ENCODE measurements at places on chromosomes 7 and 10. TPM values are rescaled to one million over a fixed set of nuclear protein-coding genes. Genes with fewer than 3 reads are reported as not detected.

The CLDN15 gene
- 7.2 TPM for total RNA-seq

DNA sequence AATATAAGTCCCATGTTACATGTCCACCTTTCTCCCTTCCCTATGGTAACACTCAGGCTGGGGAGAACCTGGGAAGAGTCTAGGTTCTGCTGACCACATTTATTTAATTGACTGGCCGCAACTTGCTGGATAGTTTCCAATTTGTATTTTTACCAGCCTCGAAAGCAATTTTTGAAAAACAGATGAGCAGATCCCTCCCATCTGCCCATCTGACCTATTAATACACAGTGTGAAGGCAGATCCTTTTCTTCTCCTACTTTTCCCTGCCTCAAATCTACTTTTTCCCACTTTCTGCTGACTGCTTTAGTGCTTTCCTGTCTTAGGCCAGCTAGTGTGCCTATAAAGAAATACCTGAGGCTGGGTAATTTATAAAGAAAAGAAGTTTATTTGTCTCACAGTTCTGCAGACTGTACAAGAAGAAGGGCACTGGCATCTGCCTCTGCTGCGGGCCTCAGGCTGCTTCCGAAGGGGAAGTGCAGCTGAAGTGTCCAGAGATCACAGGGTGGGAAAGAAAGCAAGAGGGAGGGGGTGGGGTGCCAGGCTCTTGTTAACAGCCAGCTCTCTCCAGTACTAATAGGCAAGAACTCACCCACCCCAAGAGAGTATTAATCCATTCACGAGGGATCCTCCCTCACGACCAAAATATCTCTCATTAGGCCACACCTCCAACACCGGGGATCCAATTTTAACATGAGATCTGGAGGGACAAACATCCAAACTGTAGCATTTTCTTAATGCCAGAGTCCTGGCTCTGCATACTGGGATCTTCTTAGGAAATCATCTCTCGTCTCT lies 336.0 kb upstream of the IGFBP3 start:
- no peaks in the 10 kb centered on the region for H3K27me3 ChIP-seq
- H3K4me1 ChIP-seq, result peaks cover 6% of the 10 kb centered on the region
- no peaks in the 10 kb centered on the region for H3K36me3 ChIP-seq
- H3K27ac ChIP-seq, result no peak overlapping the region
- DNase-seq, result no peak

The CHAT gene
- total RNA-seq, result not detected

DNA sequence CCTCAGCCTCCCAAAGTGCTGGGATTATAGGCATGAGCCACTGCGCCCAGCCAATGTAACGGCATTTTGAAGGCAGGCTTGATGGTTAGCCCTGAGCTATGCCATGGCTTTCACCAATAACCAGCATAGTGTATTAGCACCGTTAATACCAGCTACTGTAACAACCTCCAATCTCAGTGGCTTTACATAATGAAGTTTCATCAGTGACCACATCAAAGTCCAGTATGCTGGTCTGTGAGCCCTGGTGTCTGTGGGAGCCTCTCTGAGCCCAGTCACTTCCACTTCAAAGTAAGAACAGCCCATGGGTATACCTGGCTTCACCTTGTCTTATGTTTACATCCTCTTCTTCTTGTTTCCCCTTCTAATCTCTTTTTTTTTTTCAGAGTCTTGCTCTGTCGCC lies 11.6 kb upstream of the ZDHHC4 start:
- no peak overlapping the region for H3K27ac ChIP-seq
- H3K4me1 ChIP-seq, result no peaks in the 10 kb centered on the region
- DNase-seq, result no peak

- no peaks in the 10 kb centered on the region for H3K4me1 ChIP-seq
- no peaks in the 10 kb centered on the region for H3K36me3 ChIP-seq
- DNase-seq, result no peak
- H3K27ac ChIP-seq, result no peak overlapping the region
- no peaks in the 10 kb centered on the region for H3K27me3 ChIP-seq
Observed at GRCh38 chr10:97270523-97271154, 21.8 kb downstream of the ARHGAP19 start.

The IFIT3 gene
- total RNA-seq, result 8.7 TPM

GRCh38 chr10:10346390-10347150 lies 671.1 kb upstream of the CELF2 start:
- no peaks in the 10 kb centered on the region for H3K36me3 ChIP-seq
- H3K27me3 ChIP-seq, result no peaks in the 10 kb centered on the region
- H3K4me3 ChIP-seq, result no peak overlapping the region
- no peak for DNase-seq
- no peaks in the 10 kb centered on the region for H3K4me1 ChIP-seq
- H3K27ac ChIP-seq, result no peak overlapping the region

DNA sequence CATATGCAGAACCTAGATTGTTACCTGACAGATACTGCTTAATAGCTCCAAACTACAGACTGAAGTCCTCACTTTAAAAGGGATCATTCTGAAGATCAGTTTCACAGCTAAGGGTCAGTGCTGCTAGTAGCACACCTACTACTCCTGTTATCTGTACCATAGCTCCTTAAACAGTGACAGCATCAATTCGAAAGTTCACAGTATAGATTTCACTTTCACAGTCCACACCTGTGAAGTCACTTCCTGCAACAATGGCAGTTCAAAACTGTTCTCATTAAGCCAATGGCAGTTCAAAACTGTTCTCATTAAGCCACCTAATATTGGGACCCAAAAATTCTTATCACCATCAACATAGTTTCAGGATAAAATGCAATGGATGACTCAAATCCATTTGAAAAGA lies 10.7 kb upstream of the FHIP2A start:
- no peak overlapping the region for H3K4me3 ChIP-seq
- H3K36me3 ChIP-seq, result no peaks in the 10 kb centered on the region
- no peak for DNase-seq
- H3K27me3 ChIP-seq, result no peaks in the 10 kb centered on the region
- no peaks in the 10 kb centered on the region for H3K4me1 ChIP-seq

The C10orf67 gene
- not detected for total RNA-seq

- peaks cover 11% of the 10 kb centered on the region for H3K4me1 ChIP-seq
- no peak for DNase-seq
- H3K27me3 ChIP-seq, result peaks cover 6% of the 10 kb centered on the region
- no peak within 1 kb of the TSS for H3K27ac ChIP-seq
- no peaks in the 10 kb centered on the region for H3K36me3 ChIP-seq
- peak within 1 kb of the TSS; percentile 57 for H3K4me3 ChIP-seq
Observed at GRCh38 chr7:12403287-12404181, at the start of gene VWDE. Gene VWDE (minus strand): TSS chr7:12403865. CDS start chr7:12403716, 149 bp downstream.

DNA sequence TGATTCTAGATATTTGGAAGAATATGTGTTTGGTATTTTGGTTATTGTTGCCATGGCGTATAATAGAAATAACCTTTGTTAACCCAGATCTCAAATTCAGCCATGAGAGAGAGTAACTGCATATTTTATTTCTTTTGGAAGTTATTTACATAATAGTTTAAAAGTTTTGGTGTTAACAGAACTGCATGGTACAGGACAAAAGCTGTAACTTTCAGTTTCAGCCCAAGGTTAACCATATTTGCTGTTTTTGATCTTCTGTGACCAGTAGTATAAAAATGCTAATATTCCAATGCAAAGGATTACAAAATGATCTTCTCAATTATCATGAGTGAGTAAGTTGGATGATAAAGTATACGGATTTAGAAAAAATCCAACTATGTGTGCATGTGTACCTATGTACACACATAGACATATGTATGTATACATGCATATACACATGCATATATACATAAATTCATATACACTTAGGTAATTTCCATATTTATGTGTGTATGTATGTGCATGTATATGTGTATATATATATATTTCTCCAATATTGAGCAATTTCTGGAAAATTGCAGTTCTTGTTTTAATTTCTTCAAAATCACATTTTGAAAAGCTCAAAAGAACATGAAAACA lies 38.0 kb upstream of the PIP4K2A start:
- no peaks in the 10 kb centered on the region for H3K36me3 ChIP-seq
- no peaks in the 10 kb centered on the region for H3K4me1 ChIP-seq
- H3K27ac ChIP-seq, result no peak overlapping the region
- H3K27me3 ChIP-seq, result no peaks in the 10 kb centered on the region
- no peak for DNase-seq

DNA sequence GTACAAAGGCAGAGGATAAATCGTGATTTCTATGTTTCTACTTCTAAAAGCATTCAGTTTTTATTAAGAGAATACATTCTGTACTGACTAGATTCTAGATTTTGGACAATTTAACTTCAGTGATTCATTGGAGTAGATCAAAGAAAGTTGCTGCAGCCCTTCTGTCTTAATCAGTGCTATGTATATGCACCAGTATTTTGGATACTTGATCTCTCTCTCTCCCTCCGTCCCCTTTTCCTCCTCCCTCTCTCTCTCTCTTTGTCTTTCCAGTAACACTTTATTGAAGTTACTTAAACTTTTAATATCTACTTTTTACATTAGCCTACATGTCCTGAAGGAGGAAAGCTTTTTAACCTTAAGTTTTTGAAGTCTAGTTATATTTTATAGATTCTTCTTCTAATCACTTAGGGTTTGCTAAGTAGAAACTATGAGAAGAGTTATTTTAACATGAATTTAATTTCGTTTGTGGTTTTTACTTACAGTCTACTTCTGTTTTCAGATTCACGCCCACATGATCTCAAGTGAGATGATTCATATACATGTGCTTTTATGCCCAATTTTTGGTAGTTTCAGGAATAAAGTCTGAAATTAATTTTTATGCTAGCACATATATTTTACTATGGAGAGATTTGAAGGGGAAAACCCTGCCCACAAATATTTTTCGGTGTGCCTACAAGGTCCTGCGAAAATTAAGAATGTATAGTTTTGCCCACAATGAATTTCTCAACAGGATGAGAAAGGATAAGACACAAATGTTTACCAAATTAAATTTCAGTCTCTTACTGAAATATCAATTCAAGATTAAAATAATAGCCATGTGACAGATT lies 9.1 kb downstream of the MDFIC start:
- peaks cover 84% of the 10 kb centered on the region for H3K4me1 ChIP-seq
- no peak for DNase-seq
- H3K27me3 ChIP-seq, result no peaks in the 10 kb centered on the region
- H3K27ac ChIP-seq, result peak overlapping the region; percentile 28

The FAM237B gene
- total RNA-seq, result not detected

DNA sequence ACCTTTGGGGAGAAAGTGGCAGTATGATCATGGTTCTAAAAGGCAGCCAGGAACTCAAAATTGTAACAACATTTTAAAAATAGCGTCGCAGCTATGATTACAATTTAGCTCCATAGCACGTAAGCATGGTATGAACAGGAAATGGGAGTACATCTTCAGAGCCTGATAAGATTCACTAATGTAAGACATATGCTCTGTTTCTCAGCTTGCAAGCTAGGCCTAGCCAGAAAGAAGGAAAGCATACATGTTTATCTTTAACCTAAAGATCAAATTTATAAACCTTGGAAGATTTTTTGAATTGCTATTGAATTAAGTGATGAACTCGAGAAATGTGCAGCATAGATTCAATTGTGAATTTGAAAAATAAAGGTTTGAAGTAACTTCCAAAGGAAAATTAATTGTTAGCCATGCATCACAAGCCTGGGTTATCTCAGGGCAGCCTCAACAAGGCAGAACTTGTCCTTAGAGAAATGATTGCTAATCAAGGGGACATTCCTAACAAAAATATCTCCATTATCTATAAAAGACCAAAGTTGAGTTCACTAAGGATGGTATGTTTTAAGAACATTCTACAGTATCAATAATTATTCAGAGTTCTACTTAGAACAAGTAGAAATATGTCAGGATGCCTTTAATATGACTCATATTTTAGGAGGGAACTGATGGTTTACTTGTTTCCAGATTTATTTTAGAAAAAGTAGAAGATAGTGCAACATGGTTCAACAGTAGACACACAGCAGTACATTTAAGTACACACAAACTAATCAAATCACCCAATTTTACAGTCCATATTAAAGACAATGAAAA lies 38.8 kb upstream of the SEPTIN7 start:
- no peaks in the 10 kb centered on the region for H3K27me3 ChIP-seq
- H3K4me3 ChIP-seq, result no peak overlapping the region
- no peak for DNase-seq
- no peak overlapping the region for H3K27ac ChIP-seq
- H3K36me3 ChIP-seq, result no peaks in the 10 kb centered on the region

DNA sequence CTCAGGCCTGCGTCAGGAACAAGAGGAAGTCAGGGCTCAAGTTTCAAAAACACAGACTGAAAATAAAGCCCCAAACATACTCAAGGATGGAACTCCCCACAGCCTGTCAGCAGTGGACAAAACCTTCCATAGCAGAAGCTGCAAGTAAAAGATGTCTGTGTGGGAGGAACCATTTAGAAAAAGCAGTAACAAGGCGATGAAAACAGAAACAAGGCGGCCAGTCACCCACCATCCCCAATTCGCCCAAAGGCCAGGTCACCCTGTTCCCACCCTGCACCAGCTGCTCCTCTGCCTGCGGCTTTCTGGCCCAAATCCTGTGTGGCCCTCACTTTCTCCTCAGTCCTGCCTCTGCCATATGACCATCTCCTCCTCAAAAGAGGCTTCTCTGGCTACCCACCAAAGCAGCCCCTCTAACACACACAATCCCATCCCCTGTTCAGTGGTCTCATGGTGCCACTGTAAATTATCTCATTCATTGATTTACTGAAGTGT lies 27.8 kb downstream of the KCNMA1 start:
- H3K27me3 ChIP-seq, result no peaks in the 10 kb centered on the region
- H3K36me3 ChIP-seq, result no peaks in the 10 kb centered on the region
- DNase-seq, result no peak
- peak overlapping the region; percentile 33 for H3K27ac ChIP-seq
- peaks cover 58% of the 10 kb centered on the region for H3K4me1 ChIP-seq

- H3K27ac ChIP-seq, result no peak overlapping the region
- no peaks in the 10 kb centered on the region for H3K27me3 ChIP-seq
- no peaks in the 10 kb centered on the region for H3K4me1 ChIP-seq
- no peaks in the 10 kb centered on the region for H3K36me3 ChIP-seq
Observed at GRCh38 chr7:41374150-41374848, 328.6 kb downstream of the INHBA start.

The ZNF117 gene
- total RNA-seq, result 8.7 TPM

The CDHR1 gene
- not detected for total RNA-seq
